Occipital lobe (tissue), 3 donors: ENCODE measurements at places on chromosomes 13 and 19. TPM values are rescaled to one million over a fixed set of nuclear protein-coding genes. Genes with fewer than 3 reads are reported as not detected.

GRCh38 chr19:33300009-33300893, 2.1 kb downstream of the CEBPA start:
- DNase-seq, result no peak

GRCh38 chr13:28684257-28684656, 25.3 kb downstream of the POMP start:
- DNase-seq, result no peak

DNA sequence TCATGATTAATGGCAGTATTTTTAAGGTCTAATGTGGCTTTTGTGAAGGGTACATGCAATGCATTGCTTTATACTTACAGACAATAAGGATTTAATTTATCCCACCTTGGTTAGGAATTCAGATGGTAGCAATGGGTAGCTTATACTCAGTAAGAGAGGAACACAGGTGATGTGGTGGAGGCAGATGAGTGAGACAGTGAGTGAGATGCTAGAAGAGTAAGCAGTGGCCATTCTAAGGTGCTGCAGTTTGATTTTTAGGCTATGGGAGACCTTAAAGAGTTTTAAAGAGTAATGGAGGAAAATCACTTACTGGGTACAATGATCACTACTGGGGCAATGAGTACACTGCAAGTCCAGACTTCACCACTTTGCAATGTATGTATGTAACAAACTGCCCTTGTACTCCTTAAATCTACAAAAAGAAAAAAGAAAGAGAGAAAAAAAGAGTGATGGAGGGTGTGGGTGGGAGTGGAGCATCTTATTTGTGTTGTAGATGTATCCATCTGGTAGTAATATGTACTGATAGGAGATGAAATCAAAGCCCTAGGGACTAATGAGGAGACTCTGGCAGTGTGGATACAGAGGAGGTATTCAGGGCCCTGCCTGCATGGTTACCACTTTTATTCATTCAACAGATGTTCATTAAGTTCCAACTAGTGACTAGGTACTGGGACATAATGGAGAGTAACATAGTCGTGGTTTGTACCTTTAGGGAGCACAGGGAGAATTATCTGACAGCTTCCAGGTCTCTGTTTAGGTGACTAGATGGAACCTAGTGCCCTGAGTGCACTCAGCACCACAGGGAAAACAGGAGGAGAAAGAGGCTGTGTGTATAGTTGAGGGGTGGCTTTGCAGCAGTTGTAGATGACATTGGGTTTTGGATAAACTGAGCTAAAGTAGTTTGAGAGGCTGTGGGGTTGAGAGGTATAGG, 99.0 kb downstream of the GPC6 start:
- DNase-seq, result no peak

GRCh38 chr19:48203222-48203793, 32.8 kb downstream of the ZSWIM9 start:
- no peak for DNase-seq

DNA sequence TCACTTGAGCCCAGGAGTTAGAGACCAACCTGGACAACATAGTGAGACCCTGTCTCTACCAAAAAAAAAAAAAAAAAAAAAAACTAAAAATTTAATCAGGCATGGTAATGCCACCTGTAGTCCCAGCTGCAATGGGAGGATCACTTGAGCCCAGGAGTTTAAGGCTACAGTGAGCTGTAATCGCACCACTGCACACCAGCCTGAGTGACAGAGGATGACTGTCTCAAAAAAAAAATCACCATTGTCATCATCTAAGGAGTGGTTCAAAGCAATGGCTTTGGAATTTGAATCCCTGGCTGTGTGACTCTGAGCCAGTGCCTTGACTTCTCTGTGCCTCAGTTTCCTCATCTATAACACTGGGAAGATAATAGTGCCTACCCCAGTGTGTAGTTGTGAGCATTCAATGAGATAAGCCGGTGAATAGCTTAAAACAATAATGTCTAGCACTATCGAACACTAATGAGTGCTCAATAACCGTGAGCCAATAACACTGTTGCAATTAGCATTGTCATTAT, 11.5 kb downstream of the IGSF23 start:
- DNase-seq, result no peak

DNA sequence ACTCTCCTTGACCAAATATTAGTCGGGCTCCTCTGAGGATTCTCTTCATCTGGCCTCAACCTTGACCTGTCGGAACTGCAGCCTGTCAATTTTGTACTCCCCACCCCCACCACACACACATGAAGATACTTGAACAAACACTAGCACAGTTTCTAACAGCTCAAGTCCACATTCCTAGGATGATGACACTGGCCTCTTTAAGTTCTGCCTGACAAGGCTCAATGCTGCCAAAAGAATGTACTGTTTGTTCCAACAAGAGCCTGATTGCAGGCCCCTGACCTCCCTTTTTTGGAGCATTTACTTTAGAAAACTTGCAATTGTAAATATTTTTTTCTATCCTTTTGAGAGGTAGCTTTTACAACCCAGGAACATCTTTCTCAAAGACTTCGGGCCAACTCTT, 169.2 kb upstream of the IRS2 start:
- no peak for DNase-seq

DNA sequence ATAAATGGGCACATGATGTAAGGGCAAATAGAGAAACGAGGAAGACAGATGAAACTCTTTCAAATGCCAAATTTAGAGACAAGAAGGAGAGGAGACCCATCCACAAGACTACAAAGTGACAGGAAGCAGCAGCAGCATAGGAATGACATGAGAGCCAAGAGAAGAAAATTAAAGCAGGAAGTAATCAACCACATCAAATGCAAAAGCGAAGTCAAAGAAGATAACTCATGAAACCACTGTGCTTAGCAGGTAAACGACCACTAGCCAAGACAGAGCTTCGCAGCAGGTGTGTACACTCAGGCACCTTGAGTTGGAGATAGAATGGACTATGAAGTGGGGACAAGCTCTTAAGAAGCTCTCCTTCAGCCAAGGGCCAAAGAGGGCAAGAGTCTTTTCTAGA, 64.1 kb downstream of the KLF12 start:
- DNase-seq, result no peak

DNA sequence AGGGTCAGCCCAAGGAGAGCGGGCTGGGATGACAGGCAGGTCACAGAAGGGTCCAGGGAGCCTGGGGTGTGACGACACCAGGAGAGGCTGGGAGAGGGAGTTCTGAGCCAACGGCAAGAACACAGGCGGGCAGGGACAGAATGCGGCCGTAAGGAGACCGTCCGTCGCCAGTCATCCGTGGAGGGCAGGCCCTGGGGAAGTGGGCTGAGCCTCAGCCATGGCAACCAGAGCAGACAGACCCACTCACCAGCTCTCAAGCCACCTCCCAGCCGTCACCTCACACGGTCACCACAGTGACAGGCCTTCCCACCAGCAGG, 3.7 kb upstream of the TMEM86B start:
- no peak for DNase-seq

DNA sequence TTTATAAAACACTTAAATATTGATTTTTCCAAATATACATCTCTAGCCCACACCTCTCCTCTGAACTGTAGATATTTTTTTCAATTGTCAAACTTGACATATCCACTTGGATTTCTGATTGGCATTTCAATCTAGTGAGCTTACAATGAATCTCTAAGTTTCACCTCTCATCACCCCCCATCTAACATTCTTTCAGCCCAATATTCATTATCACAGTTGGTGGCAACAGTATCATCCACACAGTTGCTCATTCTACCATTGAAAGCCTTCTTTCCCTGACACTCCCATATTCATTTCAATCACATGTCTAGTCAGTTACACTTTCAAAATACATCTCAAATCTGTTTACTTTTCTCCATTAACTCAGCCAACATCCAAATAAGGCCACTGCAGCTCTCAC, 385.2 kb downstream of the PCDH20 start:
- no peak for DNase-seq

GRCh38 chr13:100513987-100514670, 74.5 kb downstream of the GGACT start:
- DNase-seq, result no peak

DNA sequence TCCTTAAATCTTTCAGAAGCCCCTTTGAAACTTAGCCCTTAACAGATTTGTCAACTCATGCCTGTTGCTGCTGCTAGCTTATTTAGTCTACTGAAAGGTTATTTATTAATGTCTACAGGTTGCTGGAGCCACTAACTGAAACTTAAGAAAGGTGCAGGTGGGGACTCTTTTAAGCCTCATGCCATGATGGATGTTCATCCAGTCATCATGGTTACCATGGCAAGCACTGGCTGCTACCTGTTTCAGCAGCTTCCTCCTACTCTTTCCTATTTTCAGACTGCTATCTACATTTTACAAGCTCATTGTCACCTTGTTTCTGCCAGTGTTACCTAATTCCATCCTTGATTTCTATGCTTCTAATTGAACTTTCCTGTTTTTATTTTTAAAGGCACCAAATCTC, 27.1 kb downstream of the DGKH start:
- DNase-seq, result no peak

GRCh38 chr19:17671906-17672305, 16.2 kb downstream of the UNC13A start:
- no peak for DNase-seq

GRCh38 chr13:45468635-45469034, 3.9 kb downstream of the COG3 start:
- no peak for DNase-seq

GRCh38 chr13:20119960-20120359, 40.9 kb downstream of the GJA3 start:
- DNase-seq, result no peak

DNA sequence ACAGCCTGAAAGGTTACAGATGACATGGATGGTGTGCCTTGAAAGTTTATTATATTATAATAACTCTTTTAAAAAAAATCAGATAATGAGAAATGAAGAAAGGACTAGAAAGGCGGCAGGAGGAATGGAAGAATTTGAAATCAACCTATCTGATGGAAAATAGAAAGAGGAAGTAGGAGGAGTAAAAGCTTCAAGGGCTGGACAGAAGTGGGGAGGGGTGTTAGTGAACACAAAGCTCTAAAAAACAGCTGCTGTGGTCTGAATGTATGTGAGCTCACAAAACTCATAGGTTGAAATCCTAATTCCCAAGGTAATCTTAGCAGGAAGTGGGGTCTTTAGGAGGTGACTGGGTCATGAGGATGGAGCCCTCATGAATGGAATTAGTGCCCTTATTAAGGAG, 19.5 kb downstream of the CCDC70 start:
- no peak for DNase-seq

GRCh38 chr13:26951581-26952177, 191.1 kb upstream of the GPR12 start:
- DNase-seq, result no peak

DNA sequence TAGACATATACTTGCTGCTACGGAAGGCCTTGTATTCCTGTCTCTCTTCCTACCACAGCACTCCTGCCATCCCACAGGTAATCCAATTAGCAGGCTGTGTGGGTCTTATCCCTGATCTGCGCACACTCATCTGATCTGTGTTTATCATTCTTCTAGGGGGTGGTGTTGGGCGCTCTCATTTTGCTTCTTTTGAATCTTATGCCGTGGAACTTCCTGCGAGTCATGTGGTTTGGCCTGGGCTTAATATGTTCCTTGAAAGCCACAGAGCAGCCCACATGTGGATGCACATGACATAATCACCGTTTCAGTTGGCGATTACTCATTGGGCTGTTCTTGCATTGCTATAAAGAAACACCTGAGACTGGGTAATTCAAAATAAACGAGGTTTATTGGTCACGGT, 7.5 kb downstream of the RASA3 start:
- DNase-seq, result no peak

DNA sequence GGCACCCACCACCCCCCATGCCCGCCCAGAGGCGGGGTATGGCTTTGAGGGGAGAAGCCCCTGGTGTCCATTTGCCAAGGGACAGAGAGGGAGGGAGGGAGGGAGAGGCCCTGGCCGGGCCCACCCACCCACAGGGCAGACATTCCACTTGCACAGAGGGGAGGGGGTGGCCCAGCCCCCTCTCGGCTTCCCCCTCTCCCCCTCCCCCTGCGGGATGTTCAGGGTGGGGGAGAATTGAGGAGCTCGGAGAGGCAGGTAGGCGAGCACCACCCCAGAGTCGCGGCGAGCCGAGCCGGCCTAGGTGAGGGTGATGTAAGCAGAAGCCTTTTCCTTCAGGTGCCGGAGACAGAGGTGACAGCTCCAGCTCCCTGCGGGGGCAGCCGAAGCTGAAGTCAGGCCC, 12.3 kb downstream of the DPF1 start:
- no peak for DNase-seq

GRCh38 chr13:32535115-32535514, 3.5 kb downstream of the N4BP2L2 start:
- no peak for DNase-seq

- no peak for DNase-seq
These were observed at the start of gene GNA15 for GRCh38 chr19:3135961-3136683. GNA15 (plus strand) TSS chr19:3136033; CDS start chr19:3136451, 418 bp downstream.

- no peak for DNase-seq
These were observed 1.9 kb downstream of the SCEL start for GRCh38 chr13:77537289-77537919.

GRCh38 chr13:83232626-83233025, 649.6 kb downstream of the SLITRK1 start:
- no peak for DNase-seq

- DNase-seq, result no peak
These were observed 87.9 kb downstream of the URI1 start for GRCh38 chr19:30029721-30030510.

- no peak for DNase-seq
These were observed 142.7 kb downstream of the SUCLA2 start for GRCh38 chr13:47858042-47859025.

GRCh38 chr13:112828756-112829155, 138.9 kb downstream of the ATP11A start:
- DNase-seq, result no peak

Gene EDDM13
- not detected for total RNA-seq

Gene SIGLEC8
- 2.0 TPM for total RNA-seq

Gene NXNL1
- not detected for total RNA-seq

Gene HIF3A
- 6.4 TPM for total RNA-seq

Gene UBE2L5
- not detected for total RNA-seq

Gene KLHL26
- 7.0 TPM for total RNA-seq

Gene VSTM1
- not detected for total RNA-seq

Gene FUT3
- total RNA-seq, result not detected

Gene MEF2B
- total RNA-seq, result not detected

Gene FEM1A
- total RNA-seq, result 24.0 TPM

Gene RANBP3
- 35.4 TPM for total RNA-seq

Gene KIRREL2
- total RNA-seq, result 0.94 TPM

Gene CACNG7
- total RNA-seq, result 10.9 TPM

Gene PTGER1
- not detected for total RNA-seq

Gene ZNF492
- 4.4 TPM for total RNA-seq

Gene CHERP
- 4.4 TPM for total RNA-seq

Gene TTC9B
- 59.0 TPM for total RNA-seq

Gene BEST2
- total RNA-seq, result 0.16 TPM

Gene PPFIA3
- total RNA-seq, result 35.9 TPM

Gene MAST1
- 35.1 TPM for total RNA-seq

Gene NUFIP1
- total RNA-seq, result 7.5 TPM

Gene SIGLEC11
- 0.31 TPM for total RNA-seq
